Amygdala (tissue), 56 donors: ENCODE measurements at places on chromosomes 3 and 15.

GRCh38 chr15:49986326-49986725, 132.7 kb downstream of the ATP8B4 start:
- no peak for DNase-seq

DNA sequence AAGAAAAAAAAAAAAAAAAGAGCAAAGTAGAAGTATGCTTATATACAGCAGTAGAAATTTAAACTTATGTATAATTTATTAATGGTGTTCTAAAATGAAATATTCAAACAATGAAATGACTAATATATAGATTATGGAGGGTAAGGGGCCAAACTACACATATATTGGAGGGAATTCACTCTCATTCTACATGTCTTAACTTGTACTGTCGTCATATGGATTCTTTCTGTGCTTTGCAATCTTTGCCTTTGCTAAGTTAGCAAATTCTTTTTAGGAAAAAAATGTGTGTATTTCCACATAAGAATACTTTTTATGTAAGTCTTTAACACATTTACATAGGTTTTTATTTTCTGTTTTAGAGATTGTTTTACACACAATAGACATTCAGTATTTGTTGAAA, 118.9 kb upstream of the MBNL1 start:
- no peak for DNase-seq

- no peak for DNase-seq
These were observed 11.0 kb upstream of the PLXNA1 start for GRCh38 chr3:126971891-126972351.

GRCh38 chr3:51382076-51382745, 2.9 kb upstream of the MANF start:
- no peak for DNase-seq

DNA sequence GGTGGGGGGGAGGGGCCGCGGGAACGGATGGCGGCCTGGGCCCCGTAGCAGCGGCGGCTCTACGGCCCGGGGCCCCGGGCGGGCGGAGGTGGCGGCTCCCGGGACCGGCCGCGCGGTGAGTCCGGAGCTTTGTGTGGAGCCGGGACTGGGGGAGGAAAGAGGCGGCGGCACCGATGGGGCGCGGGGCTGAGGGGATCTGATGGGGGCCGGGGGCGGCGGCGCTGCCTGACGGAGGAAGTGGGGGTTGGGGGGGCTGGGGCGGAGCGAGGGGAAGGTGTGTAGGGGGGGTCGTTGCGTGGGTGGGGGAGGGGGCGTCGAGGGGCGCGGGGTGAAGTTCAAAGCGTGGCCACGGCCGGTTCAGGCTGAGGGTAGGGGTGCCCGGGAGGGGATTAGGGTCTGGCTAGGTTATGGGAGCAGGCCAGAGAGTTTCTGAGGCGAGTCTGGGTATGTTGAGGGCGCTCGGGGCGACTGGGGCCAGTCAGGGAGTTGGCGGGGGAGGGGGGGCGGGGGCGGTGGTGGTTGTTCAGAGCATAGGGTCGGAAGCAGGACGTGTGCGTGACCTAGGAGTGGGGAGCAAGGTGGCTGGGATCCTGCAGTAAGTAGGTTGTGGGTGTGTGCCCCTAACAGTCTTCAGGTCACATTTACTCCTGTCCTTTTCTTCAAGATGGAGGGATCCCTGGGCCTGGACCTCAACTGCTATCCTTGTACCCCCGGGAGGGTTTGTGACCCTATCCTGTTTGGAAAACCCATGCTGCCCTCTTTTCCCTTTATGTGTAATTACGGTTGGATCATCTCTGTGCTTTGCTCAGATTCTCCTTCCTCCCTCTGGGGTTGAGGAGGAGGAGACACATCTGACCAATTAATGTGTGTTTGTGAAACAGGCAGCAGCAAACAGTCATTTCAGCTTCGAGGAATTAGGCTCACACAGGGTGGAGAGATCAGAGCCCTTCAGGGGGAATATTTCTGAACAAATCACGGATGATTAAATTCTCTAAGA, 644 bp downstream of the ZNF609 start:
- peak; percentile 21 for DNase-seq

DNA sequence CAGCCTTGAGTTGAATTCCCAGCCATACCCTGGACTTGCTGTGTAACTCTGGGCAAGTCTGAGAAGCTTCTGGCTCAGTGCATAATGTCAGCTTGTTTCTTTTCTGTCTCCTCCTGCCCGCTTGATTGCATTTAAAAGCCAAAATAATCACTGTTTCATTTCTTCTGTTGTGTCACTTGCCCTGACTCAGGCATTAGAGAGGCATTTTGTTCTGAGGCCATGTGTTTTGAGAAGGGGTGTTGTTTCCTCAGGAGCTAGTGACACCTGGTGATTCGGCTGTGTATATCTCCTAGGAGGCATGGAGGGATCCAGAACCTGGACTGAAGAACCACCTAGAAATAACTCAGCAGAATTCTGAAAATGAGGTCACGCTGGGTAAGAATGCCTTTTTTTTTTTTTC, 16.0 kb downstream of the WDR73 start:
- DNase-seq: peak; percentile 29

- no peak for DNase-seq
These were observed 1.4 kb upstream of the AP4E1 start for GRCh38 chr15:50906954-50907600.

- no peak for DNase-seq
These were observed 463.3 kb downstream of the MAGI1 start for GRCh38 chr3:65575376-65575840.

DNA sequence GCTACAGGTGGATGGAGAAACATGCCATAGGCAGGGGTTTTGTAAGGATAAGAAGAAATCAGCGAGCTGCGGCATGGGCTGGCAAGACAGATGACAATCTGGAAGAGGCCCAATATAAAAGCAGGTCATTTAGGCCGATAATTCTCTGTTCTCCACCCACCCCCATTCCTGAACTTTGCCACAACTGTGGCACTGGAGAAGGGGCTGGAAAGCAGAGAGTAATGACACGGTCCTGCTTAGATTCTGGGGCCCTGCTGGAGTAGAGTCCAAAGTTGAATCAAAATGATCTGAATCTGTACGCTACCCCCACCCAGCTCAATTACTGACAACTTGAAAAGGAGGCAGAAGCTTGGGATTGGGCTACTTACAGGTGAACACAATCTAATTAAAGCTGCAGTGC, 18.4 kb upstream of the BUB1B start:
- DNase-seq: no peak

- DNase-seq: no peak
These were observed 75.5 kb downstream of the SERPINI1 start for GRCh38 chr3:167811031-167811430.

GRCh38 chr3:134641671-134642300, 9.0 kb downstream of the KY start:
- DNase-seq: no peak

- no peak for DNase-seq
These were observed 5.0 kb upstream of the NCBP2 start for GRCh38 chr3:196947136-196947859.

- no peak for DNase-seq
These were observed 286.6 kb downstream of the PTPRG start for GRCh38 chr3:61847784-61848462.

- DNase-seq: no peak
These were observed 15.5 kb downstream of the ZIC4 start for GRCh38 chr3:147390589-147391569.

- DNase-seq: no peak
These were observed 726.2 kb downstream of the ROBO1 start for GRCh38 chr3:79041621-79042020.

- DNase-seq: no peak
These were observed 8.2 kb upstream of the TNIK start for GRCh38 chr3:171468296-171468906.

GRCh38 chr3:133295199-133295901, 104.5 kb upstream of the BFSP2 start:
- DNase-seq: no peak

DNA sequence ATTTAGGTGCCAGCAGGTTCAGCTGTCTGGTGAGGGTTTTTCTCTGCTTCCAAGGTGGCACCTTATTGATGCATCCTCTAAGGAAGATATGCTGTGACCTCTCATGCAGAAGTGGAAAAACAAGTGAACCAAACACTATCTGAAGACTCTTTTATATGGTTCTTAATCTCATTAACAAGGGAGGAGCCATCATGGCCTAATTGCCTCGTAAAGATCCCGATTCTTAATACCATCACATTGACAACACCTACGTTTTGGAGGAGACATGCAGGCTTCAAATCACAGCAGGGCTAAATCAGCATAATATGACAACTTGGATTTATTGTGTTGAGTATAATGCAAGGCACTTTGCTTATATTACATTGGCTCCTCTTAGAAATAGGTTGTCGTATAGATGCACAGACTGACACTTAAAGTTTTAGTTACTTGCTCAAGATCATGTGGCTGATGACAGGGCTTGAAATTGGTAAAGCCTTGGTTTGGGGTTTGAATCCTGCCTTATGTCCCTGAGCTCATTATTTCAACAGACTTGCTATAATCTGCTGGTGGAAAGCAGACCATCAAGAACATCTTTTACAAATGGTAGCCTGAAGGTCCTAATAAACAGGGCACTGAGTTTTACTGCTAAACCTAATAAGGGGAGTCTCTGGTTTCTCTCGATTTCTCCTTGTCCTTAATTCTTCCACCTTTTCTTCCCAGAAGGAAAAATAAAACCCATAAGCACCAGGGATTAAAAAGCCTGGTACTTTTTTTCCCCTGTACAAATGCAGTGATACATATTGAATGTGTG, 88.2 kb downstream of the PTPRG start:
- DNase-seq: no peak

DNA sequence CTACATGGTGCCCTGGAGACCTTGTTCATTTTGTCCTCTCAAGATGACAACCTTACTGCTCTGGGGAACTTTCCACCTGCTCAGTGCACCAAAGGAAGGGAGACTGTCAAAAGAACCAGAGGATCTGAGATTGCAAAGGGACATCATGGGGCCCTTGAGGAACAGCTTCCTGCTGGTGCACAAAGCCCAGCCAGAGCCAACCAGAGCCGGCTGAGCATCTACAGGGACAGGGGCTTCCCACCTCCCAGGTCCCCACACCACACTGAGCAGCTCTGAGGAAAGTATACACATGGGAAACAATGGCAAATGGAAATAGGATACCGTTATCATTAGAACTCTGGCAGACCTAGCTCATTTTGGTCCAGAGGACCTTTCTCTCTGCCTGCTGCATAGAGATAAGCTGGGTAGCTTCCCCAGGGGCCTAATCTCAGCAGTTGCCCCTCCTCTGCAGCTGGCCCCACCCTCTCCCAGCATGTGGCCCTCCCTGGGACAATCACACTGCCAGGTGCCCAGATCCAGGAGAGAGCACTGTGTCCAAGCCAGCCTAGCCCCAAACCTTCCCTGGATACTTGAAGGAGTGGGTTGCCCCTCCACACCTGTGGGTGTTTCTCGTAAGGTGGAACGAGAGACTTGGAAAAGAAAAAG, 123.4 kb upstream of the PRR20G start:
- DNase-seq: no peak

DNA sequence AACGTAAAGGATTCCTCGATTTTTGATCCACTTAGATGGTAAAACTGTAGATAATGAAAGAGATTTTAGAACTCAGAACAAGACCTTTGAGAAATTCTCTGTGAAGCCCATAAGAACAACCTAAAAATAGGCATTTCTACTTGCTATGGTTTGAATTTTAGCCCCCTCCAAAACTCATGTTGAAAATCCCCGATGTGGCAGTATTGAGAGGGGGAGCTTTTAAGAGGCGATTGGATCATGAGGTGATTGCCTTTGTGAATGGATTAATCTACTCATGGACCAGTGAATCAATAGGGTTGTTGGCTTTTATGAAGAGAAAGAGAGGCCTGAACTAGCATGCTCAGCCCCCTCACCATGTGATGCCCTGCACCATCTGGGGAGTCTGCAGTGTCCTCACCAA, 20.2 kb upstream of the AHSG start:
- no peak for DNase-seq

- no peak for DNase-seq
These were observed 702 bp downstream of the TBC1D23 start for GRCh38 chr3:100261485-100261903.

GRCh38 chr15:30068326-30068725, 14.4 kb upstream of the GOLGA8J start:
- no peak for DNase-seq

GRCh38 chr3:124615896-124616543, 114.2 kb upstream of the UMPS start:
- no peak for DNase-seq

- no peak for DNase-seq
These were observed 112.9 kb downstream of the CORO2B start for GRCh38 chr15:68691705-68692104.

DNA sequence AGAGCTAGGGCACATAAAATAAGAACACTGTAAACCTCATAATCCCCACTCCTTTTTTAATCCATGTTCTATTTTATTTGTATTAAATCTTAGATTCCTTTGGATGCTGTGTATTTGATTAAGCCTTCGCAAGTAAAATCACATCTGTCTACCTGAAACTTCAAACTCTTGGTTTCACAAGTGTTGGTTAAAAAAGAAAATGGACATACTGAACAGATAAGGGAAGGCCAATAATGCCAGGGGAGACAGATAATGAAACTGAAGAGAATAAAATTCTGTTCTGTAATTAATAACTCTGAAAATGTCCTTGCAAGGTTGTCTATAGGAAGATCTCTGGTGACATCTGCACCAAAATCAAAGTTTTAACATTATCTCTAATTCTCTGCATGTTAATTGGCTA, 114.2 kb downstream of the ULK4 start:
- no peak for DNase-seq

DNA sequence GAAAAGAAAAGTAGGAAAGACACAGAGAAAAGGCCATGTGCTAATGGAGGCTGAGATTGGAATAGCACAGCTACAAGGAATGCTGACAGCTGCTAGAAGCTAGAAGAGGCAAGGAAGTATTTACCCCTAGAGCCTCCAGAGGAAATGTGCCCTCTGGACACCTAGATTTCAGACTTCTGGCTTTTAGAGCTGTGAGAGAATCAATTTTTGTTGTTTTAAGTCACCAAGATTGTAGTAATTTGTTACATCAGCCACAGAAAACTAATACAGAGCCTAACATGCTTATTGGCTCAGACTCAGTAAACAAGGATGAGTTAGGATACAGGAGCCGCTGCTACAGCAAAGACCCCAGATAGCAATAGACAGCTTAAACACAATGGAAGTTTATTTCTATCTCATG, 33.1 kb upstream of the GLCE start:
- no peak for DNase-seq

DNA sequence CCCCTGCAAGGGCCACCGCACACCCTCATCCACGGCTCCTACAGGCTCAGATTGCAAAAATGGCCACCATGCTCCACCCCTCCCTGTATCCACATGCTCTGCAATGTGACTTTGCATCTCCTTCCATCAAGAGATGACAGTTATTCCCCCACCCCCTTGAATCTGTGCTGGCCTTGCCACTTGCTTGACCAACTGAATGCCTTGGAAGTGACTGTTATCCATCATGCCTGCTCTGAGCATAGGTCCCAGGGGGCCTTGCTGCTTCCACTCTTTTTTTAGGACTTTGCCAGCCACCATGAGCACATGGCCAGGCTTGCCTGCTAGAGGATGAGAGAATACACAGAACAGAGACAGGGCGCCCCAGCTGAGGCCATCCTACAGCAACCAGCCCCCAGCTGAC, 13.6 kb downstream of the HAPLN3 start:
- DNase-seq: no peak

DNA sequence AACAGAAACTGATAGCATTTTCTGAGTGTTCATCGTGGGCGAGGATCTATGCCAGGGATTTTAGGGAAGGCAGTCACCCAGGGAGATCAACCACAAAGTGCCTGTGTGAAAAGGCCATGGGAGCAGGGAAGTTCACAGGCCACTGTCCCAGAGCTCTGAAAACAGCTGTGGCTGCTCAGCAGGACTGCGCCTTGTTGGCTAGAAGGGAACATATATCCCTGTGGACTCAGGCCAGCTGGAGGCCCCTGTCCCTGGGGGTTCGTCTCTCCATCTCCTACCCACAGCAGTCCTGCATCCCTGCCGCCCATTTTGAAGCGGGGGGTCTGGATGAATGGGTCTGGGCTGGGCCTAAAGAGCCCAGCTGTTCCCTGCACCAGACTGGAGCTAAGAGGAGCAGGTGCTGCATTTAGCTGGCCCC, 27.8 kb downstream of the PPCDC start:
- DNase-seq: no peak
